Sciatic nerve (tissue), 2 donors: ENCODE measurements at places on chromosomes 12 and 14. TPM values are rescaled to one million over a fixed set of nuclear protein-coding genes. Genes with fewer than 3 reads are reported as not detected.

DNA sequence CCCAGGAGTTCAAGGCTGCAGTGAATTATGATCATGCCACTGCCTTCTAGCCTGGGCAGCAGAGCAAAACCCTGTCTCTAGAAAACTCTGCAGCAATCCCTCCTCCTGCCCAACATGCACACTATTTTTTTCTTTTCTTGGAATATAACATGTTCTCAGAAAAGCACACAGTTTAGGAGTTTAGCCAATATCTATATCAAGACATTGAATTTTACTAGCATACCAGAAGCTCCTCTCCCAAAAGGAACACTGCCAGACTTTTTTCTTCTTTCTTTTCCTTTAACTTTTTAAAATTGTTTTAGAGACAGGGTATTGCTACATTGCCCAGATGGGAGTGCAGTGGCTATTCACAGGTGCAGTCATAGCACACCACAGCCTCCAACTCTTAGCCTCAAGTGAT lies 107.1 kb upstream of the AEBP2 start:
- no peak for DNase-seq

GRCh38 chr12:53500142-53500775 lies 824 bp upstream of the TARBP2 start:
- DNase-seq = peak; percentile 81

- DNase-seq = peak; percentile 46
Observed at GRCh38 chr12:131120831-131121271, 167.1 kb downstream of the ADGRD1 start.

DNA sequence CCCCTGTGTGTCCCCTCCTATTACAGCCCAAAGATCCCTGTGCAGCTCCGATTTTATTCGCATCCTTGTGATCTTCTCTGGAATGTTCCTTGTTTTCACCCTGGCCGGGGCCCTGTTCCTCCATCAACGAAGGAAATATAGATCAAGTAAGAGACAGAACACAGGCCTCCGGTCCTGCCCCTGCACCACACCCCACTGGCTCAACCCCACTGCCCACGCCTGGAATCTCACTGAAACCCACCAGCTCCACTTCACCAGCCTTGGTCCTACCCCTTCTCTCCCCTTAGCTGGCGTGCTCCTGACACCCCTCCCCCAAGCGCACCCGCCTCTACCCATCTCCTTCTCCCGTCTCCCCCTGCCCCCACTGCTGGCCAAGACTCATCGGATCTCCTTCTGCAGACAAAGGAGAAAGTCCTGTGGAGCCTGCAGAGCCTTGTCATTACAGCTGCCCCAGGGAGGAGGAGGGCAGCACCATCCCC lies 934 bp upstream of the TAPBPL start:
- peak; percentile 76 for DNase-seq

- no peak for DNase-seq
Observed at GRCh38 chr12:19561411-19561961, 122.2 kb downstream of the AEBP2 start.

- DNase-seq = no peak
Observed at GRCh38 chr12:14402697-14403096, 37.2 kb downstream of the ATF7IP start.

GRCh38 chr12:14010989-14011388 lies 29.6 kb upstream of the GRIN2B start:
- DNase-seq = no peak

DNA sequence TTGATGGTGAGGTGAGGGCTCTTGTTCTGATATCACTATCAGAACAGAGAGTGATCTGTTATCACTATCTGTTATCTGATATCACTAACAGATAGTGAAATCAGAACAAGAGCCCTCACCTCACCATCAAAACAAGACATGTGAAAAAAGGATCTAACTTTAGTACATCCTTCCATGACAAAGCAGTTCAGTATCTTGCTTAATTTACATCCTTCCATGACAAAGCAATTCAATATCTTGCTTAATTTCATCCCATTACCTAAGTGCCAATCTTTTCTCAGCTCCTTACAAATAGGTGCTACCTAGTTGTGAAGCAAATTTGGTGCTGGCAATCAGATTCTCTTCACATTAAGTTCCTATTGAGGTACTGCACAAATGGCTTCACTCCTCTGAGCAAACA lies 1865.6 kb upstream of the FLRT2 start:
- no peak for DNase-seq

DNA sequence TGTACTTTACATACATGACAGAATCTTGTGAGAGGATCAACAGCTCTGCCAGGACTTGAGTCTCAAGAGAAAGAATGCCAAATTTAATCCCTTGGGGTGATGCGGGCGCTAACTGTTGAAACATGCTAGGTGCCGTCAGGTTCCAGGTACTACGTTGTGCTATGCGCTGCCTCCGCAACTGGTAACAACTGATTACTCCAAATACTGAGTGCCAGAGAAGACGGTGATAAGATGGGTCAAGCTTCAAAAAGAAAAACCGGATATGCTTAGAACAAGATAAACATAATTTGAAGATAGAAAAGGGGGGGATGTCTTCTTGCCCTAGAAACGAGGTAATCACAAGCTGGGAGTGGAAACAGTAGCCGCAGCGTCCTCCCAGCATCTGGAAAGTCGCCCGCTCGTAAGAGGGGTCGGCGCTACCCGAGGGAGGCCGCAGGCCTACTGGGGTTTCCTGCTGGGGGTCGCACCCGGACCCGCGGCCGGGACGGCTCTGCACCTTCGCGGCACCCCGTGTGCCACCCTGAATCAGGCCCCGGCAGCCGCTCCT lies 678 bp downstream of the ZBTB25 start:
- peak; percentile 76 for DNase-seq

- DNase-seq = no peak
Observed at GRCh38 chr14:45976001-45976400, 675.6 kb downstream of the RPL10L start.

- peak; percentile 65 for DNase-seq
Observed at GRCh38 chr14:67514650-67515385, 18.3 kb upstream of the PLEKHH1 start.

DNA sequence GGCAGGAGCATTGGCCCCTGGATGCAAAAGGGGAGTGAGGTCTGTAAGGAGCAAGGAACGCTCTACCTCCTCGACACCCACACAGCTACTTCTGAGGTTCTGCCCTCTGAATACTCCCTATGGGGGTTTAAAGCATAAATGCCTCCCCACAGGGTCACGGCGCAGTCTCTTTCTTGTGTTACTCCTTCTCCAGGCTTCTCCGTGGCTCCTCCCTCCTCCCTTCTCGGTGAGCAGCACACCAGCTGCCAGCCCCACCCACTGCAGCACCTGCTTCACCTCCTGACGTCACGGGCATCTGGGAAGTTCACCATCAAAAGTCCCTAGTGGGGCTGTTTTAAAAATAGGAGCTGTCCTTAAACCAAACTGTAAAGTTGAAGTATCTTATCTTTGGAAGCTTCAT lies 67.3 kb downstream of the SPTB start:
- no peak for DNase-seq

DNA sequence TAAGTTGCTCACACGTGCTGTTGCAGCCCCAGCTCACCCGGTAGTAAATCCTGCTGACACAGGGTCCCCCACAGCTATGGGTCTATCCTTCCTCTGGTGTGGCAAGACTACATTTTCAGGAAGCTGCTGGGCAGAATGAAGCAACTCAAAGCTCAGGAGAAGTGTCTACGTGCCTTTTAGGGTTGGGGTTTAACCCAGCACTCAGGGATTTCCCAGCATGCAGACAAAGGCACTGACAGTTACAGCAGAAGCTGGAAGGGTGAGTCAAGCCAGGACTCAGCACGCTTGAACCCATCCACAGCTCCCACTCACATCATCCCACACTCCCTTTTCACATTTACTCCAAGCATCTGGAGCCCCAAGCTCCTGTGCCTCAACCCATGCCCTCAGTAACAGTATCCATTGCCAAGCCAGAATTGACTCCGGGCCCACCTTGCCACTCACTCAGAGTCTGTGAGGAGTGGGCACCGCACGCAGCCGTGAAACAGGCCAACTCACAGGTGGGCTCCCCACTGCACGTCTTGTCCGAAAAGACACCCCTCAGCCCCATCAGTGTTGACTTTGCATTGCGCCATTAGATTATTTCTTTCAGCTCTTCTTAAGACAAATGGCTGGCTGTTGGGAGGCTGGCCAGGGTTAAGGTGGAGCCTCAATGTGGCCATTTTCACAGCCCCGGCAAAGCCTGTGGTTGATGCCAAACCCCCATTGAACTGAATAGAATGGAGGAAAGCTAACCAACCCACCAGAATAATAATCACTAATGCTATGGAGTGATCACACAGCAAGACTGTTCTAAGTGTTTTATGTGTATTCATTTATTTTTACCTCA lies 59.6 kb downstream of the ZFP36L1 start:
- DNase-seq = no peak

- no peak for DNase-seq
Observed at GRCh38 chr12:132385923-132386751, 56.7 kb upstream of the GALNT9 start.

GRCh38 chr12:96811083-96811482 lies 96.0 kb upstream of the NEDD1 start:
- no peak for DNase-seq

POMT2 gene
- total RNA-seq = 30.4 TPM

NANOG gene
- 0.31 TPM for total RNA-seq

TAS2R50 gene
- 2.7 TPM for total RNA-seq

ZFHX2 gene
- total RNA-seq = 7.4 TPM

KRT73 gene
- total RNA-seq = not detected

MYL2 gene
- total RNA-seq = not detected

ASCL1 gene
- total RNA-seq = not detected

SLC7A7 gene
- 9.7 TPM for total RNA-seq

PPM1H gene
- total RNA-seq = 12.3 TPM
